Mucosa of descending colon (tissue), 3 donors: ENCODE measurements at places on chromosomes 13 and 19. TPM values are rescaled to one million over a fixed set of nuclear protein-coding genes. Genes with fewer than 3 reads are reported as not detected.

GRCh38 chr19:56400485-56400884 is 3.6 kb upstream of the ZNF583 start:
- DNase-seq, result no peak

- no peak for DNase-seq
These were observed 480.5 kb upstream of the SPRY2 start for GRCh38 chr13:80821466-80821865.

- DNase-seq, result no peak
These were observed 6.7 kb downstream of the ZNF793 start for GRCh38 chr19:37513397-37513796.

CFAP97D2 gene
- total RNA-seq, result not detected

DNA sequence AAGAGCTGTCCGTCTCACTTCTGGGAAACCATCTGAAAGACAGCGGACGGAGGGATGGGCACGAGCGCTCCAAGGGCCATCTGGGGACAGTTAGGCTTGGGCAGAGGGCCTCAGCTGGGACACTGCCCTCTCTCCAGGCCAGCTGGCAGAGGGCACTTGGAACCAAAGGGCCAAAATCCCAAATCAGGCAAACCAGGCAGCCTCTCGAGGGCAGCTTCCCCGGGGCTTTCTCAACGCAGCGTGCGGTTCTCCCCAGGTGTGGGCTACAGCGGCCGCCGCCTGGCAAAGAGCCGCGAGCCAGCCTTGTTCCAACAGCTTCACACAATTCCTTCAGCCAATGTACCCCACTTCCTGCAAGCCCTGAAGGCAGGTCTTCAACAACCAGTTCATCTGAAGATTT is 5.0 kb downstream of the MLLT1 start:
- DNase-seq, result no peak

SLC7A9 gene
- 0.66 TPM for total RNA-seq

RELB gene
- total RNA-seq, result 30.3 TPM

DNA sequence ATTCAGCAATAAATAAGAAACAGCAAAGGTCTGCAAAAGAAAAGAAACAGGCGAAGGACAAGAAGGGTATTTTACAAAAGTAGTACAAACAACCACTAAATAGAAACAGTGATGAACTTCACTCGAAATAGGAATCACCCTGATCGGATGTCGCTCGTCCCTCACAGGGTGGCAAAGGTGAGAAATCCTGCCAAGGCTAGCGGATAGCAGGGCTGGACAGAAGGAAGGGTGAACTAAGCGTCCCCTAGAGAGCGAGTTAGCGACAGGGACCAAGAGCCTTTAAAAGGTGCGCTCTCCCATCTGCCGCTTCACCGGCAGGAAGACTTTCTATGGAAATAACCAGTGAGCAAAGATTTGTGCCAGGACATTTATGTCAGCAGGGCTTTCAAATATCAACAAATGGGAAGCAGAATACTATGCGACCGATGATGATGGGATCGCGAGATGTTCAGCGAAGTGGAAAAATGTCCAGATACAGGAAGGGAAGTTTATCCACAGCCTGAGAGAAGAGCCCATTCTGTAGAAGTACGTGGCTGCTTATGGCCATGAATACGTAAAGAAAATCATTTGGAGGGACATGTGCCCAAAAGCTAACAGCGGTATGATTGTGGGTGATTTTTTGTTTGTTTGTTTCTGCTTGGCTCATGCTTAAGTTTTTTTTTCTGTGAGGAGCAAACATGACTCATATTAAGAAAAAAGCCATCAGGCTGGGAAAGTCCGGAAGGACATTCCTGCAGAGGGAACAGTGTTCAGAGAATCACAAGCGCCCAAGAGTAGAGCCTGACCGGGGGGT is 18.9 kb downstream of the ELAVL1 start:
- DNase-seq, result no peak
